ENCODE measurements at places on chromosomes 7 and 10.

- no peaks in the 10 kb centered on the region for H3K4me1 ChIP-seq
- H3K4me3 ChIP-seq = no peak overlapping the region
- DNase-seq = no peak
- no peak overlapping the region for H3K27ac ChIP-seq
- peaks cover 24% of the 10 kb centered on the region for H3K36me3 ChIP-seq
Measured at GRCh38 chr10:416091-416515, 273.4 kb downstream of the DIP2C start.

- H3K4me3 ChIP-seq = no peak overlapping the region
- no peaks in the 10 kb centered on the region for H3K27me3 ChIP-seq
Measured at GRCh38 chr10:6176691-6177231, 26.0 kb upstream of the PFKFB3 start.

DNA sequence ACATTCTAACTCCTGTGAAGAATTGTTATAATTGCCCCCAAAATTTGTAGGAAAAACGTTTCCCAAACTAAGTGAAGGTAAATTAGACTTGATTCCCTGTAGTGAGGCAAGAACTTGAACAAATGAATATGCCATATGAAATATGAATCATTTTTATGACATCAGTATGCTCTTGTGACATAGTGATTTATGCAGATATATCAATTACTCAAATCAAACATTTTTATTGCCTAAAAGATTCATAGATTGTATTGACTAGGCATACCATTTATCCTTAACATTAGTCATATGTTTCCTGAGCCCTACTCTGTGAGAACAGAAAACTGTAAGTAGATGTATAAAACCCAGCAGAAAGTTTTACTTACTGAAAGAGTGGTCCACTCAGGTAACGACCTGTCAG, 245.6 kb downstream of the MALRD1 start:
- H3K27ac ChIP-seq = no peak overlapping the region
- H3K27me3 ChIP-seq = no peaks in the 10 kb centered on the region
- no peaks in the 10 kb centered on the region for H3K36me3 ChIP-seq
- no peaks in the 10 kb centered on the region for H3K4me1 ChIP-seq
- no peak for DNase-seq
- H3K4me3 ChIP-seq = no peak overlapping the region

DNA sequence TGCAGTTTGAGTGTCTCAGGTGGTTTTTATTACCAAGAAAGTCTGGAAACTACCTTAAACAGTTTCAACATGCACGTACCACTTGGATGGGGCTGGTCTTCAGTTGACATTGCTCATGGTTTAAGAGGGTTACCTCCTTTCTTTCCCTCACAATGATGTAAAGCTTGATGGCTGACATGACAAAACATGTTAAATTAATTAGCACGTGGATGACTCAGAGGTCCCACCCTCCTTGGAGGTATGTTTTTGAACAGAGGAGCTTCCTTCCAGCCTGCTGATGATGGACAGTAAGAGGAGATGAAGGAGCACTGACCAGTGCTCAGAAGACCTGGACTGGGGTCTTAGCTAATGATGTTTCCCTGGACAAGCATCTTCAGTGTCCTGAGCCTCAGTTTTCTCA, 322.3 kb upstream of the PODXL start:
- peaks cover 23% of the 10 kb centered on the region for H3K27me3 ChIP-seq
- H3K27ac ChIP-seq = no peak overlapping the region
- H3K36me3 ChIP-seq = no peaks in the 10 kb centered on the region

- DNase-seq = no peak
- peaks cover 22% of the 10 kb centered on the region for H3K36me3 ChIP-seq
- H3K27me3 ChIP-seq = no peaks in the 10 kb centered on the region
Measured at GRCh38 chr7:77867537-77867865, 68.9 kb downstream of the PHTF2 start.

- peaks cover 23% of the 10 kb centered on the region for H3K27me3 ChIP-seq
- peak; percentile 23 for DNase-seq
- H3K27ac ChIP-seq = no peak within 1 kb of the TSS
- no peaks in the 10 kb centered on the region for H3K36me3 ChIP-seq
Measured at GRCh38 chr7:101362334-101363195, at the start of gene COL26A1. Gene COL26A1 (plus strand): TSS chr7:101362875. CDS start chr7:101363033, 158 bp downstream.

DNA sequence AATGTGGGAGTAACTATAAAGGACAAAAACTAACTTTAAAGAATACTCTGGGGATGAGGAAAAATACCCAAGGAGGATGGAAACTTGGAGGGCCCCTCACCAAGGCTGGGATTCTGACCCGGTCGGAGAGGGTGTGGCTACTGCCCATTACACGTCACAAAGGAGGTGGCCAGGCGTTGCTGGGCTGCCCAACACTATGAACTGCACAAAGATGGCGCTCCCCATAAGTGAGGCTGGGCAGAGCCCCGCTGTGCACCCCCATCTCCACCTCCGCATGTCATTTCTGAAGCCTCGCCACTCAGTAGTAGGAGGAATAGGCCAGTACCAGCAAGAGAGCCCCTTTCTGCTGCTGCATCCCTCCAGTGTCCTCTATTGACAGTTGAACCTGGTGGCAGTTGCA, 290.1 kb upstream of the ZNF32 start:
- H3K27me3 ChIP-seq = no peaks in the 10 kb centered on the region
- H3K4me1 ChIP-seq = peaks cover 18% of the 10 kb centered on the region
- no peak overlapping the region for H3K4me3 ChIP-seq
- DNase-seq = no peak
- H3K36me3 ChIP-seq = no peaks in the 10 kb centered on the region

GRCh38 chr7:4755045-4755444, 20.4 kb upstream of the AP5Z1 start:
- H3K27ac ChIP-seq = no peak overlapping the region
- H3K4me1 ChIP-seq = peaks cover 14% of the 10 kb centered on the region
- H3K27me3 ChIP-seq = no peaks in the 10 kb centered on the region
- H3K36me3 ChIP-seq = no peaks in the 10 kb centered on the region
- no peak for DNase-seq

DNA sequence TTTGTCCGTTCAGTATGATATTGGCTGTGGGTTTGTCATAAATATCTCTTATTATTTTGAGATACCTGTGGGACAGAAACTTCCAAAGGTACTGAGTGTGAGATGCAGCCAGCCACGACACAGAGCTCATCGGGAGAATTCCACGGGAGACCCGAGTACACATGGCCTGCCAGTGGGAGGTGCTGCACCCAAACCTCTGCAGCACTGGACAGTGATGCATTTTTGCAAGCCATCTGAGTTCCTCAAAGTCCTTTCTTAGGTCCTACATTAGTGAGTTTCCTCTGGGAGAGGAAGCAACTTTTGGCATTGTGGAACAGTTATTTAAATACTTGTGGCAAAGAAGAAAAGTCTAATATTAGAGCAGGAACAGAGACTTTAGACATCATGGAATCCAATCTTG, 77.5 kb downstream of the ARID5B start:
- peaks cover 18% of the 10 kb centered on the region for H3K36me3 ChIP-seq
- no peak for DNase-seq
- no peak overlapping the region for H3K4me3 ChIP-seq
- H3K27me3 ChIP-seq = no peaks in the 10 kb centered on the region
- peak overlapping the region; percentile 21 for H3K27ac ChIP-seq
- H3K4me1 ChIP-seq = peaks cover 2% of the 10 kb centered on the region

- peak overlapping the region; percentile 65 for H3K4me3 ChIP-seq
- no peak for DNase-seq
Measured at GRCh38 chr7:24827027-24827426, 69.8 kb upstream of the GSDME start.

GRCh38 chr10:32047881-32048280, 8.3 kb downstream of the KIF5B start:
- H3K27me3 ChIP-seq = no peaks in the 10 kb centered on the region
- DNase-seq = no peak
- no peak overlapping the region for H3K4me3 ChIP-seq

All from naive thymus-derived CD8-positive, alpha-beta T cell (primary cell).